MG63 (cell line): ENCODE measurements at places on chromosomes 6 and 20. TPM values are rescaled to one million over a fixed set of nuclear protein-coding genes. Genes with fewer than 3 reads are reported as not detected.

DNA sequence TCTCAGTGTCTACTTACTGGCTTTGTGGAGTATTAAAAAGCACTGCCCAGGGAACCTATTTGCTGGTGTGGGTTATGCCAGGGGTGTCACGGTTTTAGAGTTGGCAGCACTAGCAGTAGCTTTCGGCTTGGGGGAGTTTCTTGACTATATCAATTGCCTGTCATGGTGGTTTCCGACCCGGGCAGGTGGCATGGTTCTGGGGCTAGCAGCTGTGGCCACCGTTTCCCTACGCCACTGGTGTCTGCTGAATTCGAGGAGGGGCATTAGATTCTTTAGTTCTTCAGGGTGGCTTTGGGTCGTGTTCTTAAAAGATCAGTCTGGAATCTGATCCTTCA, 55.6 kb upstream of the FOXC1 start:
- no peak for DNase-seq

GRCh38 chr20:36571564-36572504, 1.6 kb upstream of the TGIF2 start:
- DNase-seq: no peak

- no peak for DNase-seq
Measured at GRCh38 chr6:116948533-116949304, 71.7 kb downstream of the RFX6 start.

FAM83C gene
- total RNA-seq: not detected in 2 replicates

MOCS3 gene
- 11.7 and 13.6 TPM in 2 replicates for total RNA-seq

GRCh38 chr6:26027491-26028211, 59.6 kb upstream of the HFE start:
- no peak for DNase-seq

DNA sequence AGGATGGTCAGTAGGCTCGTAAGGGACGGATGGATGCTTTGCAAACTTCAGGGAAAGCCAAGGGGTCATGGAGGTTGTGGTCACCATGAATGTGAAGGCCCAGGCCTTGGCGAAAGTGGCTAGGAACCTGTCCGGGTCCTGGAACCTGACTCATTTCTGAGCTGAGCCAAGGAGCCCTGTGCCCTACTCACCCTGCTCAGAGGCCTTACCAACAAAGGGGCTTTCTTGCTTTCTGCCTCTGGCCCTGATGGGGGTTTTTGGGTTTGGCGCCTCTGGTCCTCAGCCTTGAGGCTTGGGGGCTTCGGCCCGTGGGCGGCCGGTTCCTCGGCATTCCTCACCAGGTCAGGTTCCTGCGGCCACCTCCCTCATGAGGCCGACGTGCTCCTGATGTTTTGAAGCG, 155.1 kb downstream of the DTNBP1 start:
- peak; percentile 32 for DNase-seq
